Naive thymus-derived CD8-positive, alpha-beta T cell (primary cell): ENCODE measurements at places on chromosomes 7 and 10. TPM values are rescaled to one million over a fixed set of nuclear protein-coding genes. Genes with fewer than 3 reads are reported as not detected.

DNA sequence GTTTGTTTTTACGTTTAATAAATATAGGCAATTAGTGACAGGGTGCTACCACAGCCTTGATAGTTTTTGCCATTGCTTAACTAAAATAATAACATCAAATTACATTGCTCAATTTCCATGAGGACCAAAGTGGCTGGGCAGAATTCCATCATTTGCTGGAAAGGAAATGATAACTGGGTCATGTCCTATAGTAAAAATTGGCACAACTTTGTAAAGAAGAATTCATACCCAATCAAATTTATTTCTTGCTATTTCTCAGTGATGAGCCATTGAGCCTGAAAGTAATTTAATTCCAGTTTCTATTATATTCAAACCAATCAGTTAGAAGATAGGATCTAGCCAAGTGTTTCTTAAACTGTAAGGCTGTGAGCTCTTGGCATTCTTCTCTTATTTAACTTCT is 102.2 kb upstream of the CTTNBP2 start:
- DNase-seq: no peak

- no peak for DNase-seq
Measured at GRCh38 chr7:20114468-20114867, 102.7 kb downstream of the MACC1 start.

DNA sequence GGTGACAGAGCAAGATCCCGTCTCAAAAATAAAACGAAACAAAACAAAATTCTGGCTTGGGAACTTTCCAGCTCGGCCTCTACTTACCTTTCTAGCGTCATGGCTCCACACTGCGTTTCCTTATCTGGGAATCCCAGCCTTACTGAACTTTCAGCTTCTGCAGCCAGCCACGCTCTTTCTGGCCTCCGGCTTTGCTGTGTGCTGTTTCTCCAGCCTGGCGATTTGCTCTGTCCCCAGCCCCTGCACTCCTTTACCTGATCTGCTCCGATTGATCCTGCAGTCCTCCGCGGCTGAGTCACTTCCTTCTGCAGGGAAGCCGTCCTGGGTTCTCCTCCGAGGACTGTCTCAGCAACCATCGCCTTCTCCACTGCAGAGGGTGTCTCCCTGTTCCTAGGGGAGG is 71.0 kb upstream of the FAM171A1 start:
- no peak for DNase-seq

- no peak for DNase-seq
Measured at GRCh38 chr10:34049887-34050286, 715.4 kb upstream of the NRP1 start.

DNA sequence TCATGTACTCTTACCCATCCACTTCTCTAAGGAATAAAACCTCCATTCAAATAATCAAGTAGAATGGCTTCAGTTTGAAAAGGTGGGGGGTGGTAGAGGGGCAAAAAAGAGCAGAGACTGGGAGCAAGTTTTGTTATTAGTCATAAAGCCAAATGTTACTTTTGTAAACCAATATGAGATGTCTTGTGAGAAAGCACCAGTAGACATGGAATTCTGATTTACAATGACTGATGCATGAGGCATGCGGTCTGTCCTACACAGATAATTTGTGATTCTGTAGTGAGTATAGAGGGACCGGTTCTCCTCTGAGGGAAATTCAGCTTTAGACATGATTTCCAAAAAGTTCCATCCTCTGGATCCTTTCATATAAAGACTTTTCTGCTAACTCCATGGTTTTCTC is 12.9 kb upstream of the ABCA13 start:
- DNase-seq: no peak

DNA sequence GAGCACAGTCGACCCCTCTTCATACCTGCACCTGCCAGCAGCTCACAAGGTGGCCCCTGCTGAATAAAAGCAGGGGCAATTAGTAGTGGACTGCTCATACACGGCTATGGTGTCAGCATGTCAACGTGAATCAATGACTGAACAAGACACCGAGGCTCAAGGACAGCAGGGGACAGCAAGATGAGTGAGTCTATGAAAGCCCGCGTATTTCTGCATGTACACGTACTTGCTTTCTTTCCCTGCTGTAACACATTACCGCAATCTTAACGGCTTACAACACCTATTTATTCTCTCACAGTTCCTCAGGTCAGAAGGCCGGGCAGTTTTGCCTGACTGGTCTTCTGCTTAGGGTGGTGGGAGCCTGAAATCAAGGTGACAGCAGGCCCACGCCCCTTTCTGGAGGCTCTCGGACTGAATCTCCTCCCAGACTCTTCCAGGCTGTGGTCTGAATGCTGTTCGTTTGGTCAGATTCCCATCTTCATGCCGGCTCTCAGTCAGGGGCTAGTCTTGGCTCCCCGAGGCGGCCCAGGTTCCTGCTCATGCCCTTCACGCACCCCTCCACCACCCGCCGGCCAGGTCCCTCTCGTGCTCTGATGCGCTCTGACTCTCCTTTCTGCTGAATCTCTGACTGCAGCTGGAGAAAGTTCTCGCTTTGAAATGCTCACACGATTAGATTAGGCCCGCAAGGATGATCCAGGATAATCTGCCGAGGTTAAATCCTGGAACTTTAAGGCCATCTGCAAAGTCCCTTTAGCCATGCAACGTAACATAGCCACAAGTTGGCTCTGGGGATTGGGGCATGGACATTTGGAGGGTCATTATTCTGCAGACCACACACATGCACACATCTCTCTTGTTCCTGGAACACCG is 7.8 kb upstream of the PPP2R2D start:
- no peak for DNase-seq

DNA sequence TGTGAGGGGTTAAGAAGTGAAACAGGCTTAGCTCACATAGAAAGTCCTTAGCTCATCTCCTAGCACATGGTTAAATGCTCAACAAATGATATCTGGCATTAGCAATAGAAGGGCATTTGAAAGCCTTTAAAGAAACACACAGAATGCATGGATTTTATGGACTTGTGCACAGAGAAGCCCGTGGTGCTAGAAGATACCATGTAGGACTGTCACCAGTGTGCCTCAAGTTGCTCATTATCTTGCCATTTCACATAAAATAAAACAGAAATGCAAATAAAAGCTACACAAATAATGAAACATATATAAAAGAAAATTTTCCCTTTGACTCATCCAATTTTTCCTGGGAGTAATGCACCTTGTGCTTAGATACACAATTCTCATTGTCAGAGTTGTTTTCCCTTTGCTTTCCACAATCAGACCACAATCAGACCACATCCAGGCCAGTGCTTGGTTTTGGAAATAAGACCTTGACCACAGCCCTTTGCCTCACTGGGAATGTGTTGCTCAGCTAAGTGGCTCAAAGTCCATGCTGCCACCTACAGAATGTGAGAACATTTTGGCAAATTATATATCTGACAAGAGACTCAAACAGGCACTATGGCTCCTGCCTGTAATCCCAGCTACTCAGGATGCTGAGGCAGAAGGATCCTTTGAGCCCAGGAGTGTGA is 9.5 kb upstream of the WDR11 start:
- no peak for DNase-seq

SH2D4B gene
- not detected for polyA plus RNA-seq

LOXL4 gene
- 0.12 TPM for polyA plus RNA-seq

TMEM184A gene
- not detected for polyA plus RNA-seq

EIF4EBP2 gene
- 62.4 TPM for polyA plus RNA-seq

ATOH7 gene
- not detected for polyA plus RNA-seq

HOGA1 gene
- not detected for polyA plus RNA-seq
